ENCODE measurements at places on chromosomes 5 and 9. TPM values are rescaled to one million over a fixed set of nuclear protein-coding genes. Genes with fewer than 3 reads are reported as not detected.

The FAM240B gene
- not detected for total RNA-seq

The ARL10 gene
- 12.6 TPM for total RNA-seq

DNA sequence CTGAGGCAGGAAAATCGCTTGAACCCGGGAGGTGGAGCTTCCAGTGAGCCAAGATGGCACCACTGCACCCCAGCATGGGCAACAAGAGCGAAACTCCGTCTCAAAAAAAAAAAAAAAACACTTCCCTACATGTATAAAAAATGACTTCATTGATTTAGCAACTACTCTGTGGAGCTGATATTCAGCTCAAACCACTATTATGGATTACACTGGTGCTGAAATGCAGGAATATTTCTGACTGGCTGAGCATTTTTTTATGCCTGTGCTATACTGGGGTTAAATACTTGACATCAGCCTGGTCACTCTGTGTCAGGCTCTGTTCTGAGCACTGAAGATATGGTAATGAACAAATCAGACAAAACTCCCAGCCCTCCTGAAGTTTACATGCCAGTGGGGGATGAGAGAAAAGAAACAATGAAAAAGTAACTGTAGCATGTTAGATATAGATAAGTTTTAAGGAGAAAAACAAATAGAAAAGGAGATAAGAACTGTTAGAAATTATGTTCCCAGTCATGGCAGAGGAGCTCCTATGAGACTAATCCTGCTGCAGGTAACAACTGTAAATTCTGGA is 22.6 kb upstream of the TTC39B start:
- DNase-seq: no peak

The FST gene
- total RNA-seq: 4.7 TPM

The PRDM9 gene
- not detected for total RNA-seq

DNA sequence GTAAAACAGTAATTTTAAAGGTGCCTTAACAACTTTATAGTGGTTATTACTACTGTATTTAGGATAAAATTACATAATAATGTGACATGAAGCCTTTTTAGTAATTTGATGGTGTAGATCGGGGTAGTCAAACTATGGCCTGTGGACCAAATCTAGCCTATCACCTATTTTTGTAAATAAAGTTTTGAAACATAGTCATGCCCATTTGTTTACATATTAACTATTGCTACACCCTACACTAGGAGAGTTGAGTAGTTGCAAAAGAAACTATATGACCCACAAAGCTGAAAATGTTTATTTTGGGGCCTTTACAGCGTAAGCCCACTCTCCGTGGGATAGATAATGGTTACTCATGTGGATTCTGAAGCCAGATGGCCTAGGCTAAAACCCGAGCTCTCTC is 6.2 kb downstream of the CEP78 start:
- DNase-seq: no peak

Measured in LHCN-M2 (cell line).